ENCODE measurements at places on chromosomes 11 and 22.

DNA sequence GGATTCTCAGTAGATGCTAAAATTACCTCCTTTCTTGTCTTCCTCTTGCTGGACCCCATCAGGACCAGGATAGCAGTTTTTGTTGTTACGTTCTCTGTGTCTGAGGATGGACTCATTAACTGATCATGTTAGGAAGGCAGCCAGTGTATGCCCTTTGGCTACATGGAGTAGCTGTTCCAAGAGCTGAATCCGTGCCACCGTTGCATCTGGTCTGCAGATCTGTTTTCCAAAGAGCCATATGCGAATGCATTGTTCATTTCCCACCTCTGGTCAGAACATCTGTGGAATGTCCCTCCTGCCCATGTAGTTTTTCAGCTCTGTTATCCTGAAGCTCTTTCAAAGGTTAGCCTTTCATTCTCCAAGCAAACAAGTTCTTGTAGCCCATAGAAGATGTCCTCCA, 188.4 kb downstream of the SPON1 start:
- no peak for DNase-seq

DNA sequence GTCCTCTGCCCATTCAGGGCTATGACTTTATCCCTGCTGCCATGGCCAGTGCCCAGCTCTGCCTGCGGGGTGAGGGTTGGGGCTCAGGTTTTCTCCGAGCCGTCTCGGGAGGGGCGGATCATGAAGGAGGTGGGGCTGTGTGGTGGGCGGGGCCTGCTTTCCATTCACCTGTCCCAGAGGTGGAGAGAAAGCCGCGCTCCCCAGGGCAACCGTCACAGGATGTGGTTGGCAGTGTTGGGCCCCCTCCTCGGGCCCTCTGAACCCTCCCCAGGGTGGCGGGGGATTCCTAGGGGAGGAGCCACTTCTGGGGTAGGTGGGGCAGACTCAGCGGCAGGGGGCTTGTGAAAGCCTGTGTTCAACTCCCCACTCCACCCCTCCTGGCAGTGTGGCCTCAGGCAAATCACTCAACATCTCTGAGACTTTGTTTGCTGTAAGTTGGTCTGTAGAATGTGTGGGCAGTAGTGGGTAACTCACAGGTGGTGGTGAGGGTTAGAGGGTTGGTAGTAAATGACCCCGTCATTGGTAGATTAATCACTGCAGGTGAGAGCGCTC, 50.3 kb downstream of the CD6 start:
- no peak for DNase-seq

GRCh38 chr11:127873478-127873877, 713.9 kb downstream of the ETS1 start:
- no peak for DNase-seq

- no peak for DNase-seq
These were observed 18.0 kb downstream of the CSNK2A3 start for GRCh38 chr11:11335043-11335442.

- DNase-seq: no peak
These were observed 15.4 kb downstream of the GGA1 start for GRCh38 chr22:37624017-37624365.

DNA sequence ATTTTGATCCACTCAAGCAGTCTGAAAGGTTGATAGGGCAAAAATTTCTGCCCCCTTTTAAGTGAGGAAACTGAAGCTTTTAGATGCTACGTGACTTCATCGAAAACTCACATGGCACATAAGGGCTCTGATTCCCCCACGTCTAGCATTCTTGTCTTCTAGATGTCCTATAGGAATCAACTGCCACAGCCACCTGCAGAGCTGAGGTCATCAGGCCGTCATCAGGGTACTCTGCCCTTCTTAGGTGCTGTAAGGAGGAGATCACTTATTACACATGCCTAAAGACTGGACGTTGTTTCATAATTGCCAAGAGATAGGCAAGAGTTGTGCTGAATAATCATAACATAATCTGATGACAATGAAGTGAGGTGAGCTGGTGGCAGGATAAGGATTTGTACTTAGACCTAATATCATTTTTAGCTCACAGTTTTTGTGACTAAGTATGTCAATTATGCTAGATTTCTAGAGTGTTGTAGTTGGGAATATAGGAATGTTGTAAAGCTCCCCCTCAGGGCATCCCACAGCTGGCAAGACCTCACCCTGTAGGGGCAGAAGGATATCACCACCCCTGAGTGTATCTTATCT, 349.4 kb downstream of the METTL15 start:
- DNase-seq: no peak

DNA sequence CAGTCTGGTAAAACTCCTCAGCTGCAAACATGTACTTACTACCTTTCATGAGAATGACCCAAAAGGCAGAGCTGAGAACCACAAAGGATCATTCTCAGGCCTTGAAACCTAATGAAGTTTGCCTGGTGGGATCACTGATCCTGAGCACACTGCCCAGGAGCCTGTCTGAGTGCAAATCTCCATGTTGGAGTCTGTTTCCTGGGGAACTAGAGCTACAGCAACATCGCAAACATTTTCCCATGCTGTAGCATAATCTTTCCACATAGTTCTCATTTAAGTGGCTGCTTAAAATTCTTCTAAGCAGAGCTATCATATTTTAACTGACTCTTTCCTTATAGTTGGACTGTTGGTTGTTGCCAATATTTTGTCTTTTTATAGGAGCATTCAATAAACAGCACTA, 58.5 kb downstream of the GUCY1A2 start:
- no peak for DNase-seq

GRCh38 chr11:35618497-35619115, 346 bp downstream of the FJX1 start:
- no peak for DNase-seq

GRCh38 chr22:42561856-42562255, 8.1 kb downstream of the SERHL2 start:
- no peak for DNase-seq

- DNase-seq: no peak
These were observed 233.5 kb downstream of the MIAT start for GRCh38 chr22:26890870-26891269.

DNA sequence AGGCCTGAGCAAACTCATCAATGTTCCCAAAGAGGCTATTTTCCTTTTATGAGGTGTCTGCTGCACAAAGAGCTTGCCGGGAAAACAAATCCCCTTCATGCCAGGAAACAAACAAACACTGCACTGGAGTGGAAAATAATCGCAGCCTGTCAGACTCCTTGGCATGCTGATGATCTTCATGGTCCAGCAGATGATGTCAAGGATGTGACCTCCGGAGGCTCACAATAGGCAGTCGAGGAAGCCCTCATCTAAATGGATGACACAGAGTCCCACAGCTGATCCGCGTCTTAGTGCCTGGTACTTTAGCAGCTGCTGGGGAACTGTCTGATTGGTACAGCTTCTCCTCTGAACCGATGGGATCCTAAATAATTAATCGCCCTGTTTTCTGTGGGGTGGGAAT, 187.6 kb downstream of the TENM4 start:
- no peak for DNase-seq

DNA sequence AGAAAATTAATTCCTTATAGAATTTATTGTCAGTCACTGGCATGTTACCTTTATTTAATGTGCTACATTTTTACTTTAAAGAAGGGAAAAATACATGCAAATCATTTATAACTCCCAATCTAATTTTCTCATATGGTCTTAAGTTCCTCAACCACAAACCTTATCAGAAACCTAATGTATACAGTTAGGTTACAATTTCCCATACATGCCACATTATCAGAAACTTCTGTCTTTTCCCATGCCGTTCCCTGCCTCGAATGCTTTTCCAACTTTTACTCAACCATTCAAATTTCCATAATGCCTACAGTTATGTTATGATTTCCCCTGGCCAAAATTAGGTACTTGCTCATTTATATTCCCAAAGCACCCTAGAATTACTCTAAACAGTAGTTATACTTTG, 13.5 kb downstream of the RSF1 start:
- no peak for DNase-seq

DNA sequence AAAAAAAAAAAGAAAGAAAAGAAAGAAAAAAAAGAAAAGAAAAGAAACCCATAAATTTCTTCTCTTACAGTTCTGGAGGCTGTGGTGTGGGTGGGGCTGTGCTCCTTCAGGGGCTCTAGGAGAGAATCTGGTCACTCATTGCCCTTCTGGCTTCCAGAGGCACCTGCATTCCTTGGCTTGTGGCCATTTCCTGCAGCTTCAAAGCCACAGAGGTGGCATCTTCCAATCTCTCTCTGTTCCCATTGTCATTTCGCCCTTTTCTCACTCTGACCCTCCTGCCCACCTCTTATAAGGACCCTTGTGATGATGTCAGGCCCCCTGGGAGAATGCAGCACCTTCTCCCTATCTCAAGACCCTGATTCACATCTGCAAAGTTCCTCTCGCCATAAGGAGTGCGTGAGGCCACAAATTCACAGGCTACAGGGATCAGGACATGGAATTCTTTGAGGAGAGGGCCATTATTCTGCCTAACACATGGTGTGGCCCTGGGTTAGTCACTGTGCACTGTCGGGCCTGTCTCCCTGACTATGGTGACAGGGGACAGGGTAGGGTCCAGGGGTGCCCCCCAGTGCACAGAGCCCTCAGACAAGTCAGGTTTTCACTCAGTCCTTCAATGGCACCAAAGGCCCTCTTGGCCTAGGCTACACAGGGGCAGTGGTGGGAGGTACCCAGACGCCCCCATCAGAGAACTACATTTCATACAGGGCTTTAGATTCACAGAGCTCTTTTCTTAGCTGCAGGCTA, 38.6 kb upstream of the PRR5 start:
- no peak for DNase-seq

GRCh38 chr11:665704-666281, 28.7 kb downstream of the DRD4 start:
- no peak for DNase-seq

DNA sequence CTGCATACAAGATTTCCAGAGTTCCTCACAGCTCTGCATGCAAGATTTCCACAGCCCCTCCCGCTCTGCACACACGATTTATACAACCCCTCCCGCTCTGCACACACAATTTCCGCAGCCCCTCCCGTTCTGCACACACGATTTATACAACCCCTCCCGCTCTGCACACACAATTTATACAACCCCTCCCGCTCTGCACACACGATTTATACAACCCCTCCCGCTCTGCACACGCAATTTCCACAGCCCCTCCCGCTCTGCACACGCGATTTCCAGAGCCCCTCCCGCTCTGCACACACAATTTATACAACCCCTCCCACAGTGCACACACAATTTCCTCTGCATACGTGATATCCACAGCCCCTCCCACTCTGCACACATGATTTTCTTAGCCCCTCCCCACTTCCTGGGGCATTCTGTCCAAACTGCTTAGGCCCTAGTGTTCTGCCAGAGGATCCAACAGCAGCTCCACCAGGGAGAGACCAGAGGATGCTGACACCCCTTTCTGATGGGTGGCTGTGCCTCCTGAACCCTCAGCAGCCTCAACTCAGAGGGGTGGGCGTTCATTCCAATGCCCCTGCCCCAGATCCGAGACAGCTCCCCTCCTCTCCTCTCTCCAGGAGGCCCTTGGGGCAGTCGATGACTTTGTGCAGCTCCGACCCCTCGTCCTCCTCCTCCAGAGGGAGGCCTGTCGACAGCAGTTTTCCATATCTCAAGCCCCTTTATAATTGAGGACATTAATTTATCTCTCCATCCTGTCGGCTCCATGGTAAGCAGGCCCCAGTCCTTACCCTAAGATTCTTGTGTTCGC, 671.7 kb downstream of the BRD1 start:
- no peak for DNase-seq

- no peak for DNase-seq
These were observed 89.8 kb downstream of the DBX1 start for GRCh38 chr11:20070459-20070858.

GRCh38 chr11:66417000-66417399, 3.8 kb upstream of the NPAS4 start:
- no peak for DNase-seq

GRCh38 chr22:22709719-22710445, 65.5 kb downstream of the GGTLC2 start:
- no peak for DNase-seq
